ENCODE measurements at places on chromosomes 13 and 19.

- no peak for DNase-seq
Observed at GRCh38 chr13:114049026-114049425, 75.2 kb upstream of the C13orf46 start.

DNA sequence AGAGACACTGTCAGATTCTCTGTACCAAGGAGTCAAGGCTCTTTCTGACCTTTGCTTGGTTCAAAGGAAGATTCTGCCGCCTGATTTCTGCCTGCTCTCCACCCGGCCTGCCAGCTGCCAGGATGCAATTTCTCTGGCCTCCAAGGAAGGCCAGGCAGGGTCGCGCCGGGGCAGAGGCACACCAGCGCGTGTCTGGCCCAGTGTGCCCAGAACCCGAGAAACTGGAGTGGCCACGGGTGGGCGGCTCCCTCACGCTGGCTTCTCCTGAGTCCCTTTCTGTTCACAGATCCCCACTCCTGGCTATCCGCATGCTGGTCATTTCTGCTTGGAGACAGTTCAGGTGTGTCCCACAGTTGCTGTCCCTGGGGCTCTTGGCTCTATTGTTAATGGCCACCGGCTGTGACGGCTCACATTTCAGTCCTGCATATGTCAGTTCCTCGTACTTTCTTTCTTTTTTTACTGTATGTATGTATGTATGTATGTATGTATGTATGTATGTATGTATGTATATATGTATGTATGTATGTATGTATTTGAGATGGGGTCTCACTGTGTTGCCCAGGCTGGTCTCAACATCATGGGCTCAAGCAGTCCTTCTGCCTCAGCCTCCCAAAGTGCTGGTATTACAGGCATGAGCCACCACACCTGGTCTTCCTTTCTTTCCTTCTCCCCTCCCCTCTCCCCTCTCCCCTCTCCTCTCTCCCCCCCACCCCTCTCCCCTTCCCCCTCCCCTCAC, 16.9 kb downstream of the TMPRSS9 start:
- no peak for DNase-seq

GRCh38 chr13:75907044-75907443, 270.9 kb downstream of the LMO7 start:
- DNase-seq: no peak

- DNase-seq: no peak
Observed at GRCh38 chr13:27504868-27505194, 54.5 kb upstream of the MTIF3 start.

DNA sequence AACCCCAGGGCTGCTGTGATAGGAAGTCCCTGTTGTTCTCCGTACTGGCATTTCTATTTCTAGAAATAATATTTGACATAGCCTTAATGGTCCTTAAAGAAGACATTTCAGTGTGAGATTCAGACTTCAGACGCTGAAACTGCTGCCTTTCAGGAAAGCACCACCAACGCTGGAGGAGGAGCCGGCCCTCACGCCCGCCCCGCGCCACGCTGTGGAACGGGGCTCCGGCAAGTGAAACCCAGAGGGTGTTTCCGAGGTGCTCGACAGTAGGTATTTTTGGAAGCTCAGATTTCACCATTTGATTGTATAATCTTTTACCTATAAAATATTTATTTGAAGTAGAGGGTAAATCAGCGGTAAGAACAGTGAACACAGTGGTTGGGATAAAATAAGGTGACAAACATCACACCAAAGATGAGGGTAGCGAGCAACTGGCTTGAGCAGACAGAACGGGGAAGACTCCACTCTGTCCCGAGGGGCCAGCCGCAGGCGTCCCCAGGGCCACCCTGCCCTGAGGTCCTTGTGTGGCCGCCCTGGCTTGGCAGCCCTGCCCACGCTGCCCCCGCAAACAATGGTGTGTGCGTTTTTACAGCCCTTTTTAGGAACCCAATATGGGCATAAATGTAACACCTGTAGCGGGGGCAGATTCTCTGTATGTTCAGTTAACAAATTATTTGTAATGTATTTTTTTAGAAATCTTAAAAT, 85.6 kb upstream of the MCF2L start:
- no peak for DNase-seq

- no peak for DNase-seq
Observed at GRCh38 chr19:11418549-11419506, at the start of gene RGL3. Gene RGL3 (minus strand): TSS chr19:11419314. CDS start chr19:11419278, 36 bp downstream.

DNA sequence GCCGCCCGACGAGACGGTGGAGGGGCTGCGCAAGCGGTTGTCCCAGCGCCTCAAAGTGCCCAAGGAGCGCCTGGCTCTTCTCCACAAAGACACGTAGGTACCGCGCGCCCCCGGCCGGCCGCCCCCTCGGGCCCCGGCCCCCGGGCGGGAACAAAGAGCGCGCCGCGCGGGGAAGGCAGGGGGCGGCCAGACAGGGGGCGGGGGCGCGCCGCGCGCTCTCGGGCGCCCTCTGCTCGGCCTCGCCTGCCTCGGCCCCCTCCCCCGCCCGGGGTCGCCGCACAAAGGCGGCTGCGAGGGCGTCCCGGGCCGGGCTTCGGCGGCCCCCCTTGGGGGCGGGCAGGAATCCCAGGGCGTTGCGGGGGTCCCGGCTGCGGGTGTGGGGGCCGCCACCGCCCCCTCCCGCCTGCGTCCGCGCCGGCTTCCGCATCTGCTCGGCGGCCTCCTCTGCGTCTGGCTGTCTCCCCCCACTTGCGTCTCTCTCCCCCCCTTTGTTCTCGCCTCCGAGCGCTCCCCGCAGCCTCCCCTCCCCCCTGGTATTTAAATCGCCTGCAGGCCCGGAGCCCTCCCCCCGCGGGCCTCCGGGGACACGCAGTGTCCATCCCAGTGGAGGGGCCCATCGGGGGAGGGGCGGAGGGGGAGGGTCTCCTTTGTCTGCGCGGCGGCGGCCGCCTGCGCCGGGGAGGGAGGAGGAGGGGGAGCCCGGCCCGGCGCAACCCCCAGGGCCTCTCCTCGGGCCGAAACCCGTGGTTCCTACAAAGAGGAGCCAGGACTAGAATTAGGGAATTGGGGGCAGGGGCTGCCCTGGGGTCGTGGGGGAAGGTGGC, 2.3 kb downstream of the MIDN start:
- peak; percentile 78 for DNase-seq

GRCh38 chr13:104372095-104372655, 1306.0 kb upstream of the SLC10A2 start:
- no peak for DNase-seq

- DNase-seq: no peak
Observed at GRCh38 chr19:38709671-38710415, 34.4 kb downstream of the CAPN12 start.

DNA sequence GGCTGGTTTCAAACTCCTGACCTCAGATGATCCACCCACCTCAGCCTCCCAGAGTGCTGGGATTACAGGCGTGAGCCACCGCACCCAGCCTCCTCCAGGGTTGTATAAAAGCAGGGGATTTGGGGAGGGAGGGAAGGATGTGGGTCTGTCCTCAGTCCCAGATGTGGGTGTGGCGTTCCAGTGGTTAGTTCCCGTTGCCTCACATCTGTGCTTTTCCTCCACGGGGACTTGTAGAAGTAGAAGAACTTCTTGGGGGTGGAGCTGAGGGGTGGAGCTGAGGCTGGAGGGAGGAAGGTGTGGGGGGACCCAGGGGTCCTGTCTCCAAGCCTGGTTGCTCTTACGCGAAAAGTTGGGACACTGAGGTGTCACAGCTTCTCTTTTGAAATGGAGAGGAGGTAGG, 514 bp upstream of the MCEMP1 start:
- DNase-seq: no peak

DNA sequence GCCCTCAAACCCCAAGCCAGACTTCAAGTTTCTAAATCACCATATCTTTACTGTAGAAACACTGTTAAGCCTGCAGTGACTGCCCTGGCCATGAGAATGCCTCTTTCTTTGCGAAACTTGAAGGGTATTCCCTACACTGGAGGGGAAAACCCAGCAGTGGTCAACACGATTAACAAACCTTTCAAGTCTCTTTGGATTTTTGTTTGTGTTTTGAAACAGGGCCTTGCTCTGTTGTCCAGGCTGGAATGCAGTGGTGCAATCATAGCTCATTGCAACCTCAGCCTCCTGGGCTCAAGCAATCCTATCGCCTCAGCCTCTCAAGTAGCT, 17.4 kb upstream of the POMP start:
- no peak for DNase-seq

Data from DND-41 (cell line).